NCI-H1092 treated with DMSO at 0.1 percent for 48 hours (cell line): ENCODE measurements at places on chromosomes 4 and X.
A peak's percentile ranks its signal among the peaks of the same experiment; 100 is the strongest.

DNA sequence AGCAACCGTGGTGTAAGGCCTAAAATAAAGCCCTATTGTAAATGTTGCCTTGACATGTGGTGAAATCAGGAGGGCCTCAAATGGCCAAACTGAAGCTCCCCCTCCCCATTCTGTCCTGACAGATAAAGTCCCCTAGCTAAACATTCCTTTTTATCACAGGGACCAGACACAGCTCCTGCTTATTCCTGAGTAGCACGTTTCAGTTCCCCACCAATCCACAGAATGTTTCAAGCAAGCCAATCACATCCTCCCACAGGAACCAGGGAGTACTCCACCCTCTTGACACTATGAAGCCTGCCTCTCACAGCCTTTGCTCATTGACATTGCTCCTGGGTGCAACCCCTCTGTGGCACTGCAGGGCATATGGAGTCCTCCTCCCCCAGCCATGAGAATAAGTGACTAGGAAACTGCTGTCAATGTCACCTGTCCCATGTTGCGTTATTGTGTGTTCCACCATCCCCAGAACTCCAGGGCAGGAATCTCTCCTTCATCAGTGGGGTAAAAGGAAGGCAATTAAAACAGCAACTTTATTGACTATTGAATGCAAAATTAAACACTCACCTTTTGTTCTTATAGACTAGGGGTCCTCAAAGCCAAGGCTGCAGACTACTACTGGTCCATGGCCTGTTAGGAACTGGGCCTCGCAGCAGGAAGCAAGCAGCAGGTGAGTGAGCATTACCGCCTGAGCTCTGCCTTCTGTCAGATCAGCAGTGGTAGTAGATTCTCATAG is 128.1 kb downstream of the COL25A1 start:
- DNase-seq, result no peak

DNA sequence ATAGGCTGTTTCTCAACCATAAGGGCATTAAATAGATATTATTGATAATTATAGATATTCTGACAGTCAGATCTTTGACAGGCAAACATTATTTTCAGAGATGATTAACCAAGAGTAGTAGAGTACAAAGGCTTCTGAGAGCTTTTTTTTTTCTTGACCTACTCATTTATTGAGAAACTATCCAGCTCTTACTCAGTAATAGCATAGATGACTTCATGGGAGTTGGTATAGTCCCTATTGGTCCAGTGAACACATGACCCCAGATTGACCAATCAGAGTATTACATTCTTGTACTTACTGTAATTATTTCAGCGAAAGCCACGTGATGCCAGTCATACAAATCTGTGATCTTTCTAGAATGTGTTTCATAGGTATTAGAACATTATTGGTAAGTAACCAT is 508.7 kb downstream of the FSTL5 start:
- no peak for DNase-seq

- DNase-seq, result peak; percentile 26
These were observed at the start of gene SOWAHB for GRCh38 chr4:76897536-76898384. TSS of gene SOWAHB (minus strand) at chr4:76898144. CDS start at chr4:76897849, 295 bp downstream.

DNA sequence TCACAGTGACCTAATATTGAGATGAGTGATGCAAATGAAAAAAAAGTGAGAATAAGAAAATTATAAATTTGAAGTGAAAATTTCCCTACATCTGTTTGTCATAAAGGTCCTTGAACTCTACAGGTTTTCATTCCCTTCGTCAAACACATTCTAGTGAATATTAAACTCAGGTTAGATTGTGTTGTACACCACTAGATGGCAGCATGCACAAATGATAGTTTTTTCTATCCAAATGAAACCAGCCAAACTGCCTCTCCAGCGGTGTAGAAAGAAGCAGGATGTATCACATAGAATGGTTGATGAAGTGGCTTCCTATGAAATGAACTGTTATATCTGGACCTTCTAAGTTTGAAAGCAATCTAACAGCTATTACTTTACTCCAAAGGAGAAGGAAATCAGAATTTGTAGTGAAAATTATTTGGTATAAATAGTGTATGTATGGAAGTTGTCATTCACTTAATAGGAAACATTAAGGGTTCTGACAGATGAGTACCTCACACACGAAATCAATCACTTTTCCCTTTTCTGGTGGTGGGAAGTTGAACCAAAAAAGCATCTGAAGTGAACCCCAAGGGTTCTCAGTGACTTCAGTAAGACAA is 382.7 kb downstream of the UNC5C start:
- DNase-seq, result peak; percentile 67

- no peak for DNase-seq
These were observed 234.1 kb downstream of the GRXCR1 start for GRCh38 chr4:43126595-43126994.

- DNase-seq, result no peak
These were observed 276.0 kb downstream of the SHOX start for GRCh38 chrX:906586-906985.

DNA sequence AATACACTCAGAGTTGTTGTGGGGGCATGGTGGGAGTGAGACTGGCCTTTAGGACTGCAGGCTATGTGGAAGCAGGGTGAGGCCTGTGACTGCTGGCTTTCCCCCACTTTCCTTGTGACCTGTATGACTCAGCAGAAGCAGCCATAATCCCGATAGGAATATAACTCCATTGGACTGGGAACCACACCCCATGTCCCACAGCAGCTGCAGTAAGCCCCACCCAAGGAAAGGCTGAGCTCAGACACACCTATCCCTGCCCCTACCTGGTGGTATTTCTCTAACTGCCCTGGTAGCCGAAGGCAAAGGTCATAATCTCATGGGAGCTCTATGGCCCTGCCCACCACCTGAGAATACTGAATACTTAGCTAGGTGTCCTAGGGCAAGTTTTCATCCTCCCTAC is 169.3 kb downstream of the GC start:
- no peak for DNase-seq

GRCh38 chrX:133185119-133185518 is 33.0 kb downstream of the TFDP3 start:
- DNase-seq, result no peak

GRCh38 chr4:112007391-112007790 is 137.9 kb upstream of the FAM241A start:
- no peak for DNase-seq

DNA sequence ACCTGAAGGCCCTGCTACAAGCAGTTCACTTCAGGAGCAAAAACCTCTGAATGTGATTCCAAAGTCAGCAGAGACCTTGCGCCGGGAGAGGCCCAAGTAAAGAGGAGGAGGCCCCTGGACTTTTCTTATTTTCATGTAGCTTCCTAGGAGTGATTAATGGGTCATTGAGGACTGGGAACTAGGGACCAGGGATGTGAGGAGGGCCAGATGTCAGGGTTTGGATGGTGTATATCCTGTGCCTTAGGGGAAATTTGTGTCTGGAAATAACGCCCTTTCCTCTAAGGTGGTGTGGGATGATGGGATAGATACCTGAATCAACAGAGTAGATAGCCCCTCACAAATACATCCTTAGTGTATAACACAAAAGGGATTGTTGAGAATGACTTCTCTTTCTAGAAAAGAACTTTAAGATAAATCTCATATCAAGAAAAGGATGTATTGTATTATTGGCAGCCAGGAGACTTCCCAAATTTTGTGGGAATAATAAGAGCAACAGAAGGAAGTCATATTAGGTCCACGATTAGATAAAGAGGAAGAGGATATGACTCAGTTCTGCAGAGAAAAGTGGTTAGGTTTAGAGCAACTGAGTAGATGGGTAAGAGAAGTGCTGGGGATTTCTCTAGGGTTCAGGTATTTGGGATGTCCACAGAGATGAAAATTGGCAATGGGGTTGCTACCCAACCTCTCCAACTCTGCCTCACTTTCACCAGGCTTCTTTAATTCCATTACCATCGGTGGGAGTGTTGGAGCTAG is 1.1 kb downstream of the ITGB1BP2 start:
- no peak for DNase-seq

- DNase-seq, result peak; percentile 35
These were observed 307 bp downstream of the ATG4A start for GRCh38 chrX:108091878-108092291.

DNA sequence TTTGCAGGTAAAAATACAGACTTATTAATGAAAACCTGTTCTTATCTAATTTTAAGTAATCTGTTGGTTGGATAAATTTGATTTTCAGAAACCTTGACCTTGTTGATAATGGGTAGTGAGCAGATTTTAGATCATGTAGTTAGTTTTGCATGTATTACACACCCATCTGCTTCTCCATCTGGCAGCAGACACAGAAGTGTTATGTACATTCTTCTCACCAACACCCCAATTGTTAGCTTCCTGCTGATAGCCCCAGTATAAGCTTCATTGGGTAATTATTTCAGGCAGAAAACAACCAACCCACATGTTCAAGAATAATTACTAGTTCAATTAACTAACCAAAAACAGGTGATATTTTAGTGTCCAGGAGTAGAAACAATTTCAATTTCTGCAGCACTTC is 1740.5 kb upstream of the AGA start:
- DNase-seq, result no peak

DNA sequence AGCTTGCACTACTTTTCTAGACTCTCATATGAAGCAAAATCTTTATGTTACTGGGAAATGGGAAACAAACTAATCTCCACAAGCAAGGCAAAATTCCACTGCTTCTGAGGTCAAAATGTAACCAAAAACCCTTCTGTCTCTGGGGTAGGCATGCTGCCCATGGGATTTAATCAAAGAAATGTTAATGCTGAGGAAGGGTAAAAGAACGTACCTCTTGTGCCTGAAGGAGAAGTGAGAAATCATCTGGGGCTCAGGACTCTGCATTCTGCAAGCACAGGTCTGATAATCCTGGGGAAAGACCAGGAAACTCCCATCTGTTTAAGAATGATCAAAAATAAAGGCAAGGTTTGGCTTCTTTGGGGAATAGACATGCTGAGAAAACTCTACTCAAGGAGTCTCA is 184.7 kb downstream of the GRID2 start:
- no peak for DNase-seq

DNA sequence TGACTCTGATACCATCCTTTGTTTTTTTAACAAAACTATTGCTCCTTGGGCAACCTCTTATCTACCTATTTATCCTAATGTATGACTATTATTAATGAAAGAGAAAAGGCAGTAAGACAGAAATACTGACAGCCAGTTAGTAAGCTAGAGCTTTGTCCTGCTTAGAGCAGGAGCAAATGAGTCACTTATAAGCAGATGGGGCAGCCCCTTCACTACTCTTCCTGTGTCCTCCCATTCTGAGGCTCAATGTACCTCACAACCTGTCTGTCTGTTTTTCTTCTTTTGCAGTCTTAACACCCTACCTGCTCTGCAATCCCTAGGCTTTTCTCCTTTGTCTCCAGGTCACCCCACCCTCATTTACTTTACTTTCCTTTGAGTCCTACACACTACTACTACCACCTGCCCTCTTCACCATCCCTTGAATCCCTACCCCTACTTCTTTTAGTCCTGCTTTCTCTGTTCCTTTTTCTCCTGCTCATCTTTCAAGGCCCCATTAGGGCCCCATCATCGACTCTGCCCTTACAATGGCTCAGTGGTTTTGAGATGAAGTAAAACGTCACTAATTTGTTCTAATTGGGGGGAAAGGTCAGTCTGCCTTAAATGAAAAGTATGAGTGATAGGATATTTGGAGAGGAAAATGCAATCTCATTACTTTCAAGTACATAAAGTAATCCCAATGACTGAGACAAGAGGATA is 294.3 kb downstream of the GUCY2F start:
- DNase-seq, result no peak

GRCh38 chr4:73021634-73022033 is 47.9 kb downstream of the COX18 start:
- no peak for DNase-seq

- no peak for DNase-seq
These were observed 65.2 kb upstream of the SLC7A11 start for GRCh38 chr4:138307319-138307718.

GRCh38 chrX:141903400-141904155 is at the start of gene MAGEC1:
TSS of gene MAGEC1 (plus strand) at chrX:141903894. CDS start at chrX:141905073, 1,179 bp downstream.
- DNase-seq, result peak; percentile 75

GRCh38 chr4:112031712-112032328 is 113.4 kb upstream of the FAM241A start:
- peak; percentile 16 for DNase-seq

DNA sequence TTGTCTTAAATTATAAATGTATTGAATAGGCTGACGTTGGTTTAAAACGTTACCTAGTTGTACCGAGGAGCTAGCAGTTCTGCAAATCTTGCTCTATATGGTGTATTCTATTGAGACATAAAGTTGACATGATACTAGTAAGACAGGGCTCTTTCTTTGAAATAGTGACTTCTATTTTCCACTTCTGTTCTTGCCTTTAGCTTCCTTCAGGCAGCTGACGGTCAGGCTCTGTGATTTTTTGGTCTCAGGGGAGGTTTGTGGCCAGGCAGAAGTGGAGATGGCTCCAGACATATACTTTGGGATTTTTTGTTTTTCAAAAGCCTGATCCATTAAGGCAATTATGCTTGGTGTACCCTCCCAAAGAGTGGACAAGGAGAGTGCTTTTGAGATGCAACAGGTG is 95.2 kb downstream of the SLC34A2 start:
- DNase-seq, result no peak

DNA sequence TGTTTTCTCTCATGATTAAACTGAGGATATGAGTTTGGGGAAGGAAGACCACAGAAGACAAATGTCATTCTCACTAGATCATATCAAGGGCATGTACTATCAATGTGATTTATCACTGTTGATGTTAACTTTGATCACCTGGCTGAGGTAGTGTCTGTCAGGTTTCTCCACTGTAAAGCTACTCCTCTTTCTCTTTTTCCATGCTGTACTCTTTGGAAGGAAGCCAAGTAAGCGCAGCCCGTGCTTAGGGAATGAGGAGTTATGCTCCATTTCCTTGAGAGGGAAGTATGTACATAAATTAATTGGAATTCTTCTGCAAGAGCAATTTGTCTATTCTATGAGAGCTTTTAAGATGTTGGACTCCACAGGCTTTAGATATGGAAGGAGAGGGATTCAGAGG is 4.0 kb upstream of the KANTR start:
- DNase-seq, result no peak

DNA sequence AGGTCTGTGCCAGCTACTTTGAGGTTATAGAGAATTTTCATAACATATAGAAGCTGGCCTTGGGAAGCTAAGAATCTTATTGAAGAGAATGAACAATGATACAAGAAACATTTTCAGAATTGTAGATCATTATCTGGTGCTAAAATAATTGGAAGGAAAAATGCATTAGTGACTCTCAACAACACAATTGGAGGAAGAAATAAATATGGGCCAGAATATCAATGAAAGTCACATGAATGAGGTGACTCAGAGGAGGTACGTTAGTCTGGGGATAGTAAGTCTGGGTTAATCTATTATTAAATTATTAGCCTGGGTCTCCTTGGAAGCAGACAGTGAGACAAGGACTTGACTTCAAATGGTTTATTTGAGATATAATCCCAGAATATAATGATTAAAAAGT is 529.3 kb upstream of the SLIT2 start:
- DNase-seq, result no peak

GRCh38 chr4:174358829-174359228 is 75.1 kb downstream of the CEP44 start:
- DNase-seq, result no peak

- DNase-seq, result peak; percentile 83
These were observed 158.8 kb downstream of the ADGRA3 start for GRCh38 chr4:22356987-22357596.

- DNase-seq, result peak; percentile 81
These were observed at the start of gene PLA2G12A for GRCh38 chr4:109729718-109730618. TSS of gene PLA2G12A (minus strand) at chr4:109730070. CDS start at chr4:109729809, 261 bp downstream.

- DNase-seq, result no peak
These were observed 235.4 kb downstream of the RAB28 start for GRCh38 chr4:13248621-13249298.
